ENCODE measurements at places on chromosomes 2 and 18. TPM values are rescaled to one million over a fixed set of nuclear protein-coding genes. Genes with fewer than 3 reads are reported as not detected.

Gene CNGA3
- not detected for total RNA-seq

Gene SERPINB11
- total RNA-seq = not detected

Gene TNP1
- total RNA-seq = not detected

GRCh38 chr2:149902081-149902480, 314.5 kb upstream of the MMADHC start:
- H3K4me3 ChIP-seq = no peak overlapping the region
- no peaks in the 10 kb centered on the region for H3K36me3 ChIP-seq
- no peaks in the 10 kb centered on the region for H3K27me3 ChIP-seq

DNA sequence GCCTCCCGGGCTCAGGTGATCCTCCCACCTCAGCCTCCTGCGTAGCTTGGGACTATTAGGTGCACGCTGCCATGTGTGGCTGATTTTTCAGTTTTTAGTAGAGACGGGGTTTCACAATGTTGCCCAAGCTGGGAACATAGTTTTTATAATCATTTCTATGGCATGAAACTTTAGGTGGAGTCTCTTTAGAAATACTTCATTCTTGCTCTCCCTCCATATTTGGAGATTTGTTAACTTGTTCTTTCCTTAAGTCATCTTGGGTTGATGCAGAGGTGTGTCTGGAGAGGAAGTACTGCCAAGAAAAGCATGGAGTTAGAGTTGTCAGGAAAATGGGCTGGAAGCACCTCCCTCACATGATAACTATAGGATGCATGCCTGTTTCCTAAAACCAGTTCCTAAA, 17.4 kb downstream of the ZNF532 start:
- DNase-seq = no peak
- H3K36me3 ChIP-seq = no peaks in the 10 kb centered on the region
- no peak overlapping the region for H3K27ac ChIP-seq

DNA sequence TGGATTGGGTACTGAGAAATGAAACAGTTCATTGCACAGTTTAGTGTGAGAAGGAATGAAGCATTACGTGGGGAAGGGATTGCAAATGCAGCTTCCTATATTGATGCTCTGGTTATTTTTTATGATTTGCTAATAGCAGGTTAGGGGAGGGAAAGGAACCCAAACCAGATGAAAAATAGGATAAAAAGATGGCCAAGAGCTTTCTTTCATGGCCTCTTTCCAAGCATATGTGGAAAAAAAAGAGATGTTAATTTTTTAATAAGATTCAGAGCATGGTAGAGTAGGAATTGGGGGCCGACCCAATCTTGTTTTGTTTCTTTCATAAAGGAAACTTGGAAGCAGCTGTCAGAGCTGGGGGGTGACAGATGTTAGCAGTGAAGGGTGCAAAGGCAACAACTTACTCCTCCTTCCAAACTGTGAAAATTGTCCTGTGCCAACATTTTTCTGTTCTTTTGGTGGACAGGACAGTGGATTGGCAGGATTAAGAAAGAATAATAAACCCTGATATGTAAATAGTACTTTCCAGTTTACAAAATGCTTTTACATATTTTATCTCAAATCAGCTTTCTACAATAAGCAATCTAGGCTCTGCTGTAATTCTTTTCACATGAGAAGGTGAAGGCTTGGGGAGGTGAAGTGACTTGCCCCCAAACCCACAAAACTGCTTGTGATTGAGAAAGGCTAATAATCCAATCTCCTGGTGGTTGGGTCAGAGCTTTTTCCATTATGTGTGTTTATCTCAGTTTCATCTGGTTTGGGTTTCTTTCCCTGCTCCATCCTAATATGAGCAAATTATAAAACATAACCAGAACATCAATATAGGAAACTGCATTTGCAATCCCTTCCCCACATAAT, 270.1 kb downstream of the ETAA1 start:
- DNase-seq = no peak
- no peak overlapping the region for H3K4me3 ChIP-seq
- no peaks in the 10 kb centered on the region for H3K4me1 ChIP-seq
- no peak overlapping the region for H3K27ac ChIP-seq
- H3K36me3 ChIP-seq = no peaks in the 10 kb centered on the region

DNA sequence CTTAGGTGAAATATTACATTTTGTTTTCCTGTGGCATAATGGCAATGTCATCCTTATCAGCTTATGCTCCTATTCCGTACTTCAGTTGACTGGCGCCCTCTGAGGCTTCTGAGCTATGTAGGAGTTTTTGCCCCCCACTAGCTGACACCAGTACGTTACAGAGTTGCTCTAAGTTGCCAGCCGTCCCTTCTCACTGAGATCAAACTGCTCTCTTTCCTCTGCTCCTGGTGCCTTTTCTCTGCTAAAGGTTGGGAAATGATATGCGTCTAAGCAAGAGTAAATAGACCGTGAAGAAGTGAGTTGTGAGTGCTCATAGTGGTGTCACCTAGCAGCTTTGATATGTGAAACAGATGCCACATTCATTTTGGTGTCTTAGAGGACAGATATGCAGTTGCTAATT, 99.2 kb downstream of the RAPGEF4 start:
- H3K27me3 ChIP-seq = no peaks in the 10 kb centered on the region
- DNase-seq = no peak
- H3K27ac ChIP-seq = no peak overlapping the region
- H3K4me1 ChIP-seq = peaks cover 3% of the 10 kb centered on the region
- no peaks in the 10 kb centered on the region for H3K36me3 ChIP-seq
- H3K4me3 ChIP-seq = no peak overlapping the region

Data from T-cell (primary cell).